ENCODE measurements at places on chromosomes 1 and 21.

GRCh38 chr1:18302788-18303413 is 177.8 kb upstream of the KLHDC7A start:
- DNase-seq: no peak

DNA sequence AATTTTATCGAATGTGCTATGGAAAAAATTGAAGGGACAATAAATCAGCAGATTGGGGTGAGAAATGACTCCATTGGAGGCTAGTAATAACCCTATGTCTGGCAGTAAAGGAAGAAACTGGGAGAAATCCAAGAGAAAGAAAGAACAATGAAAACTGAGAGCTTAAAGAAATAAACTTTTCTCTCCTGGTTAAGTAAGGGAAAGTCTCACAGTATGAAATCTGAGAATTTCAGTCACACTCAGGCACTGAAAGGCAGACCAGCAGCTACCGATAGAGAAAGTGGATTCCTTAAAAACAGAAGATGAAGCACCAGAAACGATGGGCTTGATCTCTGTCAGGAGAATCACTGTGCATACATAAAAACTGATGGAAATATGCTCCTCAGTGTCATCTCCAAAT is 404.2 kb downstream of the PLPP3 start:
- no peak for DNase-seq

DNA sequence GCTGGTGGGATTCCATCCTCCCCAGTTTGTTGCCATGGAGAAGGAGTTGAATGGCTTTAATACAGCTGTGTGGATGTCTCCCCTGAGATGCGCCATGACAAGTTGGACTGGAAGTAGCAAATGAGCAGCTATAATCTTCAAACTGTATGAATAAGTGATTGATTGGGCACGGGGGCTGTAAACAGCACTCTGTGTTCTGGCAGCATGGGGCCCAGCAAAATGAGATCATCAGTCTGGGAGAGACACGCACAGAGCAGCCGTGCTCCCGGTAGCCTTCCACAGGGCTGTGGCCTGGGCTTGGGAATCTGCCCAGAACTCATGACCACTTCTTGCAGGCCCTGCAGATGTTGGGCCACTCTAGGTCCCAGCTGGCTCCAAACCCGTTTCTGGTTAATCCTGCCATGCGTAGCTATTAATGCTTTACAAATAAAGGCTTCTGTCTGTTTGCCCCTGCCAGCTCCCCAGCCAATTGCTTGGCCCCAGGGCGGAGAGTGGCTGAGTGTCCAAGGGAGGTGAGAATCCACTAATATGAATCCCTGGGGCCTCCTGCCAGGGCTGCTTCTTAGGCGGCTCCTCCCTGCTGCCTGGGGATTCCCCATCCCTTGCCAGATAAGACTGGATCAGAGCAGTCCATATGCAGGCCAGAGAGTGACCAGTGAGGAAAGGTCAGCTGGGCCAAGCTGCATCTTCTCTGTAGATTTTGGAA is 642.9 kb downstream of the AJAP1 start:
- peak; percentile 89 for DNase-seq

DNA sequence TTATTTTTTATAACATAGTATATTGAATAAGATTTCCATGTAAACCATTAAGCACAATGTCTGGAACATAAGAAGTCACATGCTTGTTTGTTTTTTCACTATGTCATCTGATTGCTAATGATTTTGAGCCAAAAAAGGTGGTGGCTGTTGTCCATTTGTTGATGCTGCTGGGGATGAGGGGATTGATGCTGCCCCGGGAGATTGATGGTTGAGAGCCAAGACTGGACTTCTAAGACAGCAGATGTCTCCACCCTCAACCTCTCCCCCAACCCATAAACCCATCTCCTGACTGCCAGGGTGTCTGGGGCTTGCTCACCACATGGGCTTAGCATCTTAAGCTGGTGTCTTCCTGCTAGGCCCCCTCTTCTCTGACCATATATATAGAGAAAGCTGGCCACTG is 35.8 kb upstream of the CD34 start:
- no peak for DNase-seq

GRCh38 chr1:18147672-18148071 is 40.1 kb downstream of the IGSF21 start:
- no peak for DNase-seq

- no peak for DNase-seq
Observed at GRCh38 chr21:35138665-35139381, 89.7 kb upstream of the RUNX1 start.

DNA sequence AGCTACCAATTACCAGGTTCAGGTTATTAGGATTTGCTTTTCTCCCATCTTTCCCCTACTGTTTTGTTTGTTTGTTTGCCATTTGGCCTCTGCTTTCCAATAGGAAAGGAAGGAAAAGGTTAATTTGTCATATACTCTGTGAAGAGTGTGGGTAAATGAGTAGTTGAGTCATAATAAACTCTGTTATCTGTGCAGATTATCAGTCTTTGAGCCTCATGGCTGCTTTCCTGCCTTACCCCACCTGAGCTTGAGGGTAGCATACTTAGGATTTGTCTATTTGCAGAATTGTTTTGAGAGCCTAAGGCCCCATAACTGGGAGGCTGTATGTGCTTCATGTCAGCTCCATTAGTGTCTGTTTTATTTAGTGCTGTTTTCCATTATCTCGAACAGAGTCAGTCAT is 32.9 kb upstream of the SNX27 start:
- DNase-seq: no peak

DNA sequence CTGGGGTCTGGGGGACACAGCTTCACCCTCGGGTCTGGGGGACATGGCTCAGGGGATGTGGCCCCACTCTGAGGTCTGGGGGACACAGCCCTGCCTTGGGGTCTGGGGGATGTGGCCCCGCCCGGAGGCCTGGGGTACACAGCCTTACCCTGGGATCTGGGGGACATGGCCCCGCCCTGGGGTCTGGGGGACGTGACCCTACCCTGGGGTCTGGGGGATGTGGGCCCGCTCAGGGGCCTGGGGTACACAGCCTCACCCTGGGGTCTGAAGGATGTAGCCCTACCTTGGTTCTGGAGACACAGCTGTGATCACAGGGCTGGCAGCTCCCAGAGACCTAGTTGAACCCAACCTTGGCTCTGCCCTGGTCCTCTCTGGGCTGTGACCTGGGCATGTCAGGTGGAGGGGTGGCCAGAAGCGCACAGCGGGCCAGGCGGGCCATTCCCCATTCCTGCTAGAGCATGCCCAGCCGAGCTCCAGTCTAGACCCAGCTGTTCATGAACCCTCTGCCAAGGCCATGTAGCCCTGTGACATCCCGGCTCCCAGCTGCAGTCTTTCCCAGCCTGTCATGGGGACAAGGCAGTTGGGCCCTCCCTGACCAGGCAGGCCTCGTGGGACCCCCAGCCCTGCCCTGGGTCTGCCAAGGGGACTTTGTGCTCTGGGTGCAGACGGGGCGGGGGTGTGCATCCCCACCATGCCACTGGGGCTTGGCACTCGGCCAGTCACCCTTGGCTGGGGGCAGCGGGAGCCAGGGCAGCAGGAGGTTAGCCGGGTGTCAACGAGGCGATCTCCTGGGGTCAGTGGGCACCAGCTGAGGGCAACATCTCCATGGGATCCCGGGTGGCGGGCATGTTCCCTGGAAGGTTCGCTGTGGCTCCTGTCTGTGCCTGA is 43.9 kb downstream of the WNT9A start:
- DNase-seq: no peak

GRCh38 chr1:14782741-14783591 is 184.5 kb downstream of the KAZN start:
- DNase-seq: no peak
